ENCODE measurements at places on chromosomes 12 and 14. TPM values are rescaled to one million over a fixed set of nuclear protein-coding genes. Genes with fewer than 3 reads are reported as not detected.

DNA sequence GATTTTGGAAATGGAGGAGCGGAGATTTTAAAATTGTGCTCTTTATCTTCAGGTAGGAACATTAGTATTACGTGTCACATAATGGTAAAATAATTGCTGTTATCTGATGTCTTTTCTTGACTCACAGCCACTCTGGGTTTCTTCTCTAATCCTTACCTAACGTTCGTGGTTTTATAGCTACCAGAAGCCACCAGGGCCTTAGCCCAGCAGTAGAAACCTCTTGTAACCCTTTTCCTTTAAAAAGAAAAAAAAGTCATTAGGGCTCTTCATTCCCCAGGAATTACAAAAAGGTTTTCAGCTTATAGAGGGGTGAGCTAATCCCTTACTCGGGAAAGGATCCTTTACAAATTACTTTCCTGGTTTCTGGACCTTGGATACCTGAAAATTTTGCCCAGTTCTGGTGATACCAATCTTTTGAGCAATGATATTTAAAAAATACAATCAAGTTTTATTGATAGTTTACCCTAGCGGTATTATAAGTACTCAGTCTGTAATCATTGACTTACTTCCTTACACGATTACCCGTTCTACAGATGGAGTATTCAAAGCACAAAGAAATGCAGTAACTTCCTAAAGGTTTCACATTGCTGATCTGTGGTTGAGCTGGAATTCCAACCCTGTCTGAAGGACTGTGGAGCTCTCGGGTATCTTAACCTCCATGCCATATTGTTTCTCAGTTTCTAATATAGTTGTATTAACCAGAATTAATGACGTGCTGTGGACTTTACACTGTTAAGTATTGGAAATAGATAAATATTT lies 1.6 kb downstream of the GABARAPL1 start:
- DNase-seq = no peak

HOXC11 gene
- not detected for total RNA-seq

- no peak for DNase-seq
Observed at GRCh38 chr14:56002342-56002741, 115.9 kb upstream of the PELI2 start.

- no peak for DNase-seq
Observed at GRCh38 chr12:48966177-48966895, 5.2 kb downstream of the WNT10B start.

- DNase-seq = peak; percentile 38
Observed at GRCh38 chr14:101101456-101102056, 198.0 kb upstream of the RTL1 start.

GRCh38 chr14:28308734-28309133 lies 457.9 kb upstream of the FOXG1 start:
- no peak for DNase-seq

DNA sequence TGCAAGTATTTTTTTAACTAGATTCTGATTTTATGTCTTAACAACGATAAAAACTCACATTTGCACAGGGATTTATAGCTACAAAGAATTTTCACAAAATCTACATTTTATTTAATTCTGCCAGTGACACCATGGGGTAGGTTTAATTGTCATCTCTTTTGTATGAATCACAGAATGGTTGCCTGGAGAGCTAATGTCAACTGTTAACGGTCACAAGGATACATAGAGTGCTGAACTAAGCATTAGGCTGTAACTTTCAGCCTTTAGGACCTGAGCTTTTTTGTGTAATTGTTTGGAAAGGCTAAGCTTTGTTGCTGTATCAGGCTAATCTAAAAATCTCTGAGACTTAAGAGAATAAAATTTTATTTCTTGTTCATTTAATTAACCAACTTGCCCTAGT lies 465.3 kb upstream of the TBX3 start:
- no peak for DNase-seq

GRCh38 chr12:113092607-113093408 lies 36.3 kb downstream of the DTX1 start:
- no peak for DNase-seq

DNA sequence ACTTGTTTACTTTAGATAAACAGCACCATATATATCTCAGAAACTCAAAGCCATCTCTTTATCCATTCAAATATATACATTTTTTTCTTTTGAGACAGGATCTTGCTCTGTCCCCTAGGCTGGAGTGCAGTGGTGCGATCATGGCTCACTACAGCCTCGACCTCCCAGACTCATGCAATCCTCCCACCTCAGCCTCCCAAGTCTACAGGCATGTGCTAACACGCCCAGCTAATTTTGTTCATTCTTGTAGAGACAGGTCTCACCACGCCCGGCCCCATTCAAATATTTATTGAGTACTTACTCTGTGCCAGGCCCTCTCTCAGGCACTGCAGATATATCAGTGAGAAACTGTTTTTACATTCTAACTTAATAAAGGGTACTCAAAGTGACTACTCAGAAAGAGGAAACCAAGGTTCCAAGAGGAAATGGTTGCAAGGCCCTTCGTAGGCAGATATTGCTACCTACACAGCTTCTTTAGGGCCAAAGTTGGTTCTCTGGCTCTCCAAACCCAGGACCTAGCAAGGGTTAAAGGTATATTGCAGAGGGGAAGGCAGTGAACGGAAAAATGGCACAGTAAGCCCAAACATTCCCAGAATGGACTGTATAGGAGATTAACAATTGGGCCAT lies 2.9 kb downstream of the ATXN3 start:
- no peak for DNase-seq

DNA sequence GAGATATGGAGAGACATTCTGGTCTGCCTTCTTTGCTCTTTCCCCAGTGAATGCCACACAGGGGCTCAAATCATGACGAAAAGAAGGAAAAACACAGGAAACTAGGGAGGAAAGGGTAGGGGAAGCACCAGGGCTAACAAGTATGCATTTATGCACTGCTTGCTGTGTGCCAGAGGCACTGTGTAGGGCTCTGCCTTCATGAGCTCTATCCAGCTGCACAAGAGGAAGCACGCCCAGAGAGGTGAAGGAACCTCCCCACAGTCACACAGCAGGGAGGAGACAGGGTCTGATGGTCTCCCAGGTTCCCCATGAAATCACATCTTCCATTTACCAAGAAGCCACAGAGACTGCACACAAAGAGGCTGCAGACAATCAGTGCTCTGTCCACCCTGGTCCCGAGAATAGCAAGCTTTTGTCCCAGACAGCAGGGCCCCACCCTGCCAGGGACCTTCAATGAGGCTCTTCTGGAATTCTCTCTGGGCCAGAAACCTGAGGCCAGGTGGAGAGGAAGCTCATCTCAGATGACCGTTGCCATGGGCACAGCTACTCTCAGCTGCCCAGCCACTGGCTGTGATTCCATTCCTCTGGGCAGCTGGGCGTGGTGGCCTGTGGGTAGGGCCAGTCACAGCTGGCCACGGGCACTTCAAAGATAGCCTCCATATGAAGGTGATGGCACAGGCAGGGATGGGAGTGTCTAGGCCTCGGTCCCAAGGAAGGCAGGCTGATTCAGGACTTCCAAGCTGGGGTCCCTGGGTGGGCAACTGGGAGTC lies 7.3 kb upstream of the TRPV4 start:
- no peak for DNase-seq

GRCh38 chr12:70393787-70394499 lies 27.9 kb downstream of the KCNMB4 start:
- no peak for DNase-seq

INHBC gene
- total RNA-seq = 51.9 TPM

WBP11 gene
- total RNA-seq = 15.9 TPM

KRT82 gene
- total RNA-seq = not detected

HRK gene
- not detected for total RNA-seq

GRCh38 chr12:53078425-53079225 lies 565 bp downstream of the SPRYD3 start:
- no peak for DNase-seq

DNA sequence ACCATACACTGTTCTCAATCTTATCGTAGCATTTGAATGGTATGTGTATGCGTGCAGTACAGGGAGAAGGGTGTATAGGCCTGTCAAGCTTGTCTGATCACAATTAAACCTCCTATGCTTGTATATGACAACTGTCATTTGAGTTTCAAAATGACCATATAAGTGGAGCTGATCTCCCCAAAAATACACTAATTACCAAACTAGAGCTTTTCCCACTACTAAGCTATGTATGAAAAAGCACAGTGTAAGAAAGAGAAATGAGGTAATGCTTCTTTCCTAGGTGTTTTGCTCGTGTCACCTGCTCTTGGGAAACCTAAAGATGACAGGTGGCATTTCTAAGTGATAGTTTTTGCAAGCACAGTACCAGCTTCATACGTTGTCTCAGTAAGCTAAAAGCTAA lies 1.1 kb upstream of the STK38L start:
- DNase-seq = no peak

DNA sequence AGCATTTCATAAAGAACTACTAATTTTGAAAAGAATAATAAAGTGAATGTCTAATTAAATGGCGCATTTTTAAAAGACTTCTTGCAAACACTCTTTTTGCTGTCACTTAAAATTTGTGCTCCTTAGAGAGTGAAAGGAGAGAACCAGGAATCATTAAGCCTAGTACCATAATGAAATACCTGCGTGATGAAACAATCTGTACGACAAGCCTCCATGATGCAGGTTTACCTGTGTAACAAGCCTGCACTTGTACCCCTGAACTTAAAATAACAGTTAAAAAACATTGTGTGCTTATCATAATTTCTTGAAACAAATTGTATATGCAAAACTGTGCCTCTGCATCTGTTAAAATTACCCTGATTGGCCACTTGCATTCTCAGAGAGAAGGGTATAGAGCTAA lies 108.1 kb downstream of the MGAT4C start:
- no peak for DNase-seq

DNA sequence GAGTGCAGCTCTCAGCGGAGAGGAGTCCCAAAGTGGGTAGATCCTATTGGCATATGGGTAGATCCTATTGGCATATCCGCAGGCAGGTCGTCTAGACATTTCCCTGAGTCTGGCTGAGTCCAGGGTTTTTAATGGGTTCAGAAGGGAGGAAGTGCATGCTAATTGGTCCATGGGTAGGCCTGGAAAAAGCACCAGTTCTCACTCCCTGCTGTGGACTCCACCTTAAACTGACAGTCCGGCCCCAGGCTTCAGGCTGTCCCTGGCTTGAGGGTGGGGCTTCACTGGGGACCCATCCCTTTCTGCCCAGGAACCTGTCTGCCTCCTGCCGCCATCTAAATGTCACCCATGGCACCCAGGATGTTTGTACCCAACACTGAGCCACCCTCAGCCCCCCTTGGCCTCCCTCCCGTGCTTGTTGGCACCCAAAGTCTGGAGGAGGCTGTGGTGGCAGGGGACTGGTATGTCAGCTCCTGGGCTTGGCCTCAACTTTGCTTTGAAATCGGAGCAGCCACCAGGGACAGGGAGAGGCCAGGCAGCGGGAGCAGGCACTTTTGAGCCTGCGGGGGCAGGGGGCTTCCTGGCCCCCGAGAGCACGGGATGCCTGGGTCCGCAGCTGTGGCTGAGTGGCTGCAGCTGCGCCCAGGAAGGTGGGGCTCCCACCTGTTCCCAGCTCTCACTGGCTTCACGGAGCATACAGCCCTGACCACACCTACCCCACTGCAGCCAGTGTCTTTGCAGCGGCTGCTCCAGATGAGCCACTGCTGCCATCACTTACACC lies 29.6 kb upstream of the YAF2 start:
- DNase-seq = no peak

- no peak for DNase-seq
Observed at GRCh38 chr12:3138941-3139511, 61.8 kb downstream of the TSPAN9 start.

DNA sequence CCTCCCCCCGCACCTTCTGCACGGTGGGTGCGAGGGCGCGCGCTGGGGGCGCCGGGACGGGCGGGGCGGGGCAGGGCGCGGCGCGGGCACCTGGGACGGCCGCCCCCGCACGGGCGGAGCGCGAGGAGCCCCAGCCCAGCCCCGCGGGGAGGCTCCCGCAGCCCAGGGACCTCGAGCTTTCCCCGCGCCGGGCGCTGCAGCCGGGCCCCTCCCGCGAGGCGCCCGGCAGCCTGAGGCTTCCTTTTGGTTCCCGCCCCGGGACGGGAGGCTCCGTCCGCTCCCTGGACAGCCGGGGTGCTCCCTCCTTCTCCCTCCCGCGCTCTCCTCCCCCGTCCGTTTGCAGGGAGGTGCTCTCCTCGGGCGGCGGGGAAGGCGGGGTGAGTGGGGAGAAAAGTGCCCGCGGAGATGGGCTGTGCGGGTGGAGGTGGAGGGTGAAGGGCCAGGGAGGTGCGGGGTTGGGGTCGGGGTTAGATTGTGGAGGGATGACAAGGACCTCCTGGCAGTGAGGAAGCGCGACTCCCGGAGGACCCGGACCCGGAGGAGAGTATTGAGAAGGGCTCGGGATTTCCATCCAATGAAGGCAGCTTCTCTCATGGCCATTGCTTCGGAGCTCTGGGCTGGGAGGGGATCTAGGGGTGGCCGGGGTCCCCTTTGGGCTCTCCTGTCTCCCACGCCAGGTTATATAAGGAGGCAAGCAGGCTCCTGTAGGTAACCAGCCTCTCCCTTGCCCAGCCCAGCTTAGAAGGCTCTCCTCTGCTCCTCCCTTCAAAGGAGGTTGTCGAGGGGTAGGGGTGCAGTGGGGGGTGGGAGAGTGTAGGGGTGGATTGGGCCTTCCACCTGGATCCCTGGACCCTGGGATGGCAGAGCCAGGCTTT lies 645 bp downstream of the JDP2 start:
- peak; percentile 60 for DNase-seq
